ENCODE measurements at places on chromosomes 1 and 21. TPM values are rescaled to one million over a fixed set of nuclear protein-coding genes. Genes with fewer than 3 reads are reported as not detected.

PGLYRP4 gene
- not detected for total RNA-seq

DNA sequence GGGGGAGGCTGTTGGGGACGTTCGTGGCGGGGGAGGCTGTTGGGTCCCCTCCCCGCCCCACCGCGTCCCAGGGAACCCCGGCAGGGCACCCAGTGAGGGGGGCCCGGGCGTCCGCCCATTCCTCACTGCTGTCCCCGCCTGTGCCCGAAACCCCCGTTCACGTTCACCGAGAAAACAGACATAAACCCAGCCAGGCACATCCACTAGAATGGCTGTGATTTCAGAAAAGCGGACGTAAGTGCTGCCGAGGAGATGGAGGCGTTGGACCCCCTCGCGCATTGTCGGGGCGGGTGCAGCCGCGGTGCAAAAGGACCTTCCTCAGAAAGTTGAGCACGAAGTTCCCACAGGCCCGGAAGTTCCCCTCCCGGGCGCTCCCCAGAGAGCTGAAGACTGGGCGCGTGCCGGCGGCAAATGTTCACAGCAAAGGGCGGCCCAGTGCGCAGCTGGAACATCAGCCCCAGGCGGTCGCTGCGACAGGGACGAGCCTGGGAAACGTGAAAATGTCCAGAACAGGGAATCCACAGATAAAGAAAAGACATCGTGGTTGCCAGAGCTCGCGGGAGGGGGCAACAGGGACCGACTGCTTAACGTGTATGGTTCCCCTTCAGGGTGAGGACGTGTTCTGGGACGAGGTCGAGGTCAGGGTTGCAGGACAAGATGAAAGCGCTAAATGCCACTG, 18.5 kb upstream of the SAMD11 start:
- peak overlapping the region; percentile 74 for H3K4me3 ChIP-seq
- no peaks in the 10 kb centered on the region for H3K4me1 ChIP-seq
- peaks cover 26% of the 10 kb centered on the region for H3K27me3 ChIP-seq
- peak; percentile 78 for DNase-seq
- no peak overlapping the region for H3K27ac ChIP-seq
- no peaks in the 10 kb centered on the region for H3K36me3 ChIP-seq

LCE3E gene
- not detected for total RNA-seq

- no peak overlapping the region for H3K4me3 ChIP-seq
- H3K27me3 ChIP-seq, result no peaks in the 10 kb centered on the region
- no peak for DNase-seq
- H3K36me3 ChIP-seq, result no peaks in the 10 kb centered on the region
These were observed 615.5 kb upstream of the ADAMTS5 start for GRCh38 chr21:27582246-27582947.

- no peaks in the 10 kb centered on the region for H3K4me1 ChIP-seq
- H3K4me3 ChIP-seq, result no peak overlapping the region
- DNase-seq, result no peak
- no peaks in the 10 kb centered on the region for H3K27me3 ChIP-seq
These were observed 30.5 kb upstream of the FGGY start for GRCh38 chr1:59266180-59266926.

DNA sequence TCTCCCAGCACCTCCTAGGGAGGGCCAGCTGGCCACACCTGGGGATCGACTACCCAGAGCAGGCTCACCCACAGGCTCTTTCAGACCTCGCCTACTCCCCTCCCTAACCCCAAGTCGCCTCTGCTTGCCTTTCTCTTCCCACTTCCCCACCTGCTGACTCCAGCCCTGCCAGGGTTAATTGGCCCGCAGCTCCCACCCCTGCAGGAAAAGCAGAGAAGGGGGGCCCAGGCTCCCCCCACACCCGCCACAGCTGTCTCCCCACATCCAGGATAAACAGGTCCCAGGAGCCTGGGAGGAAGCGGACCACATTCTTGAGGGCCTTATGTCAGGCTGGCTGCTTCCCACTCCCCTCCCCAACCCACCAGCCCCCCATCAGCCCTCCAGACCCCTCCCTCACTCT, 45.0 kb downstream of the TAS1R2 start:
- H3K4me1 ChIP-seq, result no peaks in the 10 kb centered on the region
- DNase-seq, result peak; percentile 61
- H3K27me3 ChIP-seq, result peaks cover 16% of the 10 kb centered on the region
- no peaks in the 10 kb centered on the region for H3K36me3 ChIP-seq

IGSF3 gene
- total RNA-seq, result 30.5 TPM

RASAL2 gene
- 21.8 TPM for total RNA-seq

DNA sequence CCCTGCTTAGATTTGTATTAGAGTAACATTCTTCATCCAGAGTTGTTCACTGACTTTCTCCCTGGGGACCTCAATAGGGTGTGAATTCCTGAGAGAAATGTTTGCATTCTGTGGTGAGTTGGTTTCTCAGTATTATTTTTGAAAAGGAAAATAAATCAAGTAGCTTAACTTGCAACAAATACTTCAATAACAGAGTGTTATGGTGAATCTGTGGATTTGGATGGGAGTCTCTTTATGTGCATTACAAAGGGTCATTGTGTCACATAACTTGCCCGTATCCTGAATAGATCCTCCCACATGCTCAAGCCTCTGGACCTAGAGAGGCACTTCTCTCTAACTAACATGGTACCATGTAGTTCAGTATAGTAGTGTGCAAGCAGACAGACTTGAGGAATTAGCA, 68.4 kb upstream of the IPO9 start:
- H3K27ac ChIP-seq, result no peak overlapping the region
- H3K27me3 ChIP-seq, result no peaks in the 10 kb centered on the region
- DNase-seq, result no peak
- H3K36me3 ChIP-seq, result no peaks in the 10 kb centered on the region
- no peak overlapping the region for H3K4me3 ChIP-seq

TTC4 gene
- 28.3 TPM for total RNA-seq

CSF3R gene
- total RNA-seq, result 0.99 TPM

GRCh38 chr1:244084763-244085162, 33.7 kb downstream of the ZBTB18 start:
- H3K4me1 ChIP-seq, result peaks cover 3% of the 10 kb centered on the region
- no peak overlapping the region for H3K27ac ChIP-seq
- peak; percentile 10 for DNase-seq

Data from endodermal cell (in vitro differentiated cells).